ENCODE measurements at places on chromosomes 6 and 20.

- DNase-seq = no peak
These were observed 6.0 kb upstream of the PRDM1 start for GRCh38 chr6:106079961-106080762.

DNA sequence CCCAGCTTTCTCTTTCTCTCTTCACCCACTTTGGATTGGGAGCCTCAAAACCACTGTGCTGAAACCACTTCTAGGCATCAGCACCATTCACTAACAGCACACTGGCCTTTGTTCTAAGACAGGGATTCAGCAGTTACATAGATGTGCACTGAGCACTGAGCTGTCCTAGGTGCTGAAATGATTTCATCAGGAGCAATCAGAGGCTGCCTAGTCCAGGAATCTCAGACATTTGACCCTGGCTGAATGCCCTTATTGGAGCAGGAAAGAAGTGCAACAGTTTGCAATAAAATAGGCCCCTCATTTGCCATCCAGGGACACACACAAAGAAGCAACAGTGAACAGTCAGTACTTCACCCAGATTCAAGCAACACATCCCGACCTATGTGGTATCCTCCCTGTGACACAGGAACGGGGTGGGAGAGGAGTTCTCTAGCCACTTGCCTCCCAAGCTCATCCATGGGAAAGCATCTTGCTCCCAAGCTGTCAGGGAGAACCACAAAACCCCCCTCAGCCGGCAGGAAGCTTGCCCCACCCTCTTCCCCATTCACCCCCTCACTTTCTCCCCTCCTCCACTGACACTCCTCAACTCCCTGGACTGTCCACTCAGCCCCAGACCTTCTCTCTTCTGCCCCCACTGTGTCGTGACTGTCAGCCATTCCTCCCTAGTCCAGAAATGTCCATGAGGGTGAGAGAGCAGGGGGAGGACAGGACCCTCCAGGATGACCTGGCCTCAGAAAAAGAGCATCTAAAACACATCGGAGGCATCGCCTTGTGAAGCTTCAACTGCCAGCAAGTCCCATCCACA lies 304.4 kb downstream of the PREX1 start:
- DNase-seq = peak; percentile 54

- no peak for DNase-seq
These were observed 43.3 kb upstream of the CLIC5 start for GRCh38 chr6:46058951-46059350.

DNA sequence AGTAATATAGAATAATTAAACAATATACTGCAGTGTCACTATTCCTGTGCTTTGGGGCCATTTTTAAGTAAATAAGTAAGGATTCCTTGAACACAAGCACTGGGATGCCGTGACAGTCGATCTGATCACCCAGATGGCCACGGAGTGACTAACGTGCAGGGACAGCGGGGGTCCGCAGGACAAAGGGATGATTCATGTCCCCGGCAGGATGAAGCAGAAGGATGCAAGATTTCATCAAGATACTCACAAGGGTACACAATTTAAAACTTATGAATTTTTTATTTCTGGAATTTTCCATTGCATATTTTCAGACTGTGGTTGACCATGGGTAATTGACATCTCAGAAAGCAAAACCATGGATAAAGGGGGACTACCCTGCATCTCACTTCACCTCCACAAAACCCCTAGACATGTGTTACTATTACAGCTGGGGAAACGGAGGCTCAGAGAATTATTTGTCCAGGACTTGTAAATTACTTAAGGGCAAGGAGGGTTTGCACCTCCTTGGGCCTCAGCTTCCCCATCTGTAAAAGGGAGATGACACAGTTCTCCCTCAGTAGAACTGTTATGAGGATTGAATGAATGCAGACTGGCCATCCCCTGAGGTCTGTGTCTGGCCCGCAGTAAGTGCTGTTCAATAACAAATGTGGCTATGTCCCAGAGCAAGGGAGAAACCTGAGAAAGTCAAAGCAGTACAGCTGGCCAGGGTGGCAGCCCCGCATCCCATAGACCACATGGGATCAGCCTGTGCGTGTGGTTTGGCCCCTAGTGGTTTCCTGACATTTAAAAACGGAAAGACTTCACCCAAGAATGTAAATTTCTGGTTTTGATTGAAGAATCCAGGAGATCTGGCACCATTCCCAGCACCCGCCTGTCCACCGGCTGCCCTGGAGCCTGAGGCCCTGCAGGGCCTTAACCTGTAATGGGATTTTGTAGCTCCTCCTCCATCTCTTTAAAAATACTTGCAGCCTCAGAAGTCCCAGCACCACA lies 235.5 kb downstream of the BMP7 start:
- no peak for DNase-seq

- no peak for DNase-seq
These were observed 124.5 kb upstream of the SALL4 start for GRCh38 chr20:51926670-51927305.

- DNase-seq = peak; percentile 84
These were observed 133.6 kb upstream of the CITED2 start for GRCh38 chr6:139508023-139508422.

DNA sequence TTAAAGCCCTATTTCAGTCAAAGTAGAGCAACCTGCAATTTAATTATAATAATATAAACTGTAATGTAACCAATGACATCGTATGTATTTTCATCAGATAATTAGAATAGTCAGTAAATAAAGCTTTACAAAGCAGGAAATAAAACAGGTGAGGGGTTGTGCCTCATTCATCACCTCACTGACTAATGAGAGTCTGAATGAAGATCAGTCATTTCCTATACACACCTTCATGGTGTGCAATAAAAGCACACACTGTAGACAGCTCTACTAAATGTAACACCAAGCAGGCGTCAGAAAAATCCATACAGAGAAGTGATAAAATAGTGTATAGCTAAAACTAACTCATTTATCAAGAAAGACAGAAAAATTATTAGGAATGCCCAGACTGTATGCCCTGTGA lies 105.9 kb downstream of the MAN1A1 start:
- no peak for DNase-seq

GRCh38 chr6:75128878-75129570 lies 76.8 kb downstream of the COL12A1 start:
- peak; percentile 15 for DNase-seq

- no peak for DNase-seq
These were observed 67.9 kb downstream of the STMND1 start for GRCh38 chr6:17169711-17170110.

DNA sequence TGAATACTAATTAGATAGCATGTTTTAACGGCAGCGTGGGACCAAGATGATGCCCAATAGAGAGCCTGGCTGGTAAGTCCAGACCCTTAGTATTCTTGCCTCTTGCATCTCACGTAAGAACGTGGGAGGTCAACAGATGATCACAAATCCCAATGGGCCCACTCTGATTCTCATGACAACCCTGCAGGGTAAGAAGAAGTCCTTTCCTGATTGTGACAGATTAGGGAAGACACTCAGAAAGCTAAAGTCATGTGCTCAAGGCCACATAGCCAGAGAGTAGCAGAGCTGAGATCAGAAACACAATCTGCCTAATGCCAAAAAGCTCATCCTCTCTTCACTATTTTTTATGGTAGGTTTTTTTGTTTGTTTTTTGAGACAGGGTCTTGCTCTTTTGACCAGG lies 103.8 kb downstream of the RALGAPA2 start:
- DNase-seq = no peak

DNA sequence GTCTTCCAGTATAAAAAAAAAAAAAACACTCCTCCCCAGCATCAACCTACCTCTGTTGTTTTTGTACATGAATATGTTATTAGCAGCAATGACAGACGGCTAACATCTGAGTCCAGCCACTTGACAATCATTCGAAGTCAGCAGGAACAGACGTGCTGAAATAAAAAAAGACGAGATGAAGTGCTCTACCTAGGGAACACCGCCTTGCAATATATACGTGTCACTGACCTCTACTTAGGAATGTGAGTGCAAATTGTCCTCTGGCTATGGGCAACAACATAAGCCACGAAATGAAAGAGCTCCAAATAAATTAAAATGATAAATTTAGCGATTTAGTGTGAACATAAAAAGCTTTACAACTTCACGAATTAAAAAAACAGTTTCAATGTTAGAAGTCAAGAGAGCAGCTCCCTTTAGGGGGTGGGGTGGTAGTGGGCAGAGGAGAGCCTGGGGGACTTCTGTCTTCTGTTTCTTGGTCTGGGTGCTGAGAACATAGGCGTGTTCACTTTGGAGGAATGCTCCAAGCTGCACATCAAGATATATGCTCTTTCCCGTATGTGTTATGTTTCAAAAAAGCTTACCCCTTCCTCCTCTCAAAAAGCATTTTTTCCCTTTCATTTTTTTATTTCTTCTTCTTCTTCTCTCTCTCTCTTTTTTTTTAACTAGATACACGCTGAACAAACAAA lies 23.3 kb downstream of the EDN1 start:
- no peak for DNase-seq

- no peak for DNase-seq
These were observed 210.3 kb downstream of the TBX18 start for GRCh38 chr6:84554074-84554473.

- peak; percentile 38 for DNase-seq
These were observed 24.0 kb downstream of the HBS1L start for GRCh38 chr6:135030532-135031178.

DNA sequence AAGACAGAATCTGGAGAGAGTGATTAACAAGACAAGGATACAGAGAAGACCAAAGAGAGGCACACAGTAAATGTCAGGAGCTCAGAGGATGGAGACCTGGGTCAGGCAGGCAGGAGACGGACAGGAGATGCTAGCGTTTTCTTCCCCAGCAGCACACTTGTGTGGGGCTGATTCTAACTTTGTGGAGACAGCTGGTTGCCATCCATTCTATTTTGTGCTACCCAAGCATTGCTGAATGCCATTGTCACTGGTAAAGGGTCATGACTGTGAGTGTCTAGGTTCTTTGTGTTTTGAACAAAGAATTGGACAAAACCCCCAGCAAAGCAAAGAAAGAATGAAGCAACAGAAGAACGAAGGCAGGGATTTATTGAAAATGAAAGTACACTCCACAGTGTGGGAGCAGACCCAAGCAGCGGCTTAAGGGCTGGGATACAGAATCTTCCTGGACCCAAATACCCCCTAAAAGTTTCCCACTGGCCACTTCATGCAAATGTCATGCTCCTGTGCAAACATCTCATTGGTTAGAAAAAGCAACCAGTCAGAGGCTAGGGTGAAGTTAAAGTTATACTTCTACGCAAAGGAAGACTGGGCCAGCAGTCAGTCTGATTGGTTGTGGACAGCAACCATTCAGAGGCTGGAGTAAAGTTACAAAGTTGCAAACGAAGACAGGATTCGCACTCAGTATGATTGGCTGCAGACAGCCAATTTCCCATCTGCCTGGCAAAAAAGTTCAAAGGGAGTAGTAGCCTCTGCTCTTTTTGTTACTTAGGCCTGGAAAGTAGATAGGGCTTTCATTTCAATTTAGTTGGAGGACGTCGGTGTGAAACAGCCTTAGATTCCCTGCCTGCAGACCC lies 17.5 kb downstream of the PTK7 start:
- peak; percentile 60 for DNase-seq

Measured in OCI-M1 (cell line).